ENCODE measurements at places on chromosomes 13 and 19.

- no peak for DNase-seq
These were observed 8.6 kb upstream of the SERP2 start for GRCh38 chr13:44365008-44365407.

DNA sequence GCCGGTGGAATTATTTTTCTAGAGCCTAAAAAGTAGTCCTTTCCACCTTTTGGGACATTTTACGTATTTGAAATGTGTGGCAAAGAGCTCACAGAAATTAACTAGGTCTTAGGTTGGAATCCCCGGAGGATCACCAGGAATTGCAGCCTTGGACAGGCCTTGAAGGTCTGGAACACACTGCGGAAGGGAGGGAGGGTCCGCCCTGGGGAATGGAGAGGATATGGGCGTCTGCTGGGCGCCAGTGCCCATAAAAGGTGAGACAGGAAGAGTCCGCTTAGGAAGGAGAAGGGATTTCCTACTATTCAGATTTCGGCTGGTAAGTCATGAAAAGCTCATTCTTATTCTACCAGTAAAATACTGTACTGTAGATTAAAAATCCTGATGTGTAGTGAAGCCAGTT lies 111.9 kb downstream of the COL4A2 start:
- peak; percentile 62 for DNase-seq

- DNase-seq = peak; percentile 84
These were observed 3.5 kb upstream of the NAPSA start for GRCh38 chr19:50368649-50369570.

- no peak for DNase-seq
These were observed 99.9 kb upstream of the IPO5 start for GRCh38 chr13:97853550-97853949.

- no peak for DNase-seq
These were observed 305.1 kb downstream of the ITGBL1 start for GRCh38 chr13:101757446-101758039.

- no peak for DNase-seq
These were observed 5.4 kb upstream of the UBE2M start for GRCh38 chr19:58563823-58564222.

- DNase-seq = no peak
These were observed 16.2 kb upstream of the FOXO1 start for GRCh38 chr13:40682449-40683240.

- DNase-seq = no peak
These were observed 77.7 kb upstream of the MYO16 start for GRCh38 chr13:108551674-108552073.

DNA sequence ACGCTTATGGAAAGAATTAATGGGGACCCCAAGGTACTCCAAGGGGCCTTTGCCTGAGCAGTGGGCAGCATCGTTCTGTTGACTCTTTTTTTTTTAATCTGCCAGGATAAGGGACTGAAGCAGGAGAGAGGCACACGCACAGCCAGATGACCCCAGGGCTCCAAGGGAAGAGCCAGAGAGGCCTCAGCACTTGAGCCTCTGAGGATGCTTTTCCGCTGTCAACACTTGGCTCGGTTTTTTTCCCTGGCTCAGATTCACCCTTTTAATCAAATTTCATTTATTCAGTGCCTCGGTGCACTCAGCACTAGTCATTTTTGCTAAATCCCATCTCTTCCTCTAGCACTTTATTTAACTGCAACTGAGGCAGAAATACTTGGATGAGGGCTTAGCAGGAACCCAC lies 226.3 kb downstream of the FGF9 start:
- DNase-seq = no peak

- no peak for DNase-seq
These were observed 85.7 kb downstream of the LACC1 start for GRCh38 chr13:43965459-43965845.

- no peak for DNase-seq
These were observed 1366.6 kb upstream of the MIR17HG start for GRCh38 chr13:89980896-89981295.

GRCh38 chr19:41421314-41421713 lies 5.9 kb downstream of the B3GNT8 start:
- no peak for DNase-seq

- no peak for DNase-seq
These were observed at the start of gene CCDC70 for GRCh38 chr13:51861723-51862300. Gene CCDC70, plus strand, starts transcription at chr13:51861969. Its CDS starts 3,443 bp downstream, at chr13:51865412.

- no peak for DNase-seq
These were observed 2.0 kb upstream of the FPR3 start for GRCh38 chr19:51792932-51793331.

DNA sequence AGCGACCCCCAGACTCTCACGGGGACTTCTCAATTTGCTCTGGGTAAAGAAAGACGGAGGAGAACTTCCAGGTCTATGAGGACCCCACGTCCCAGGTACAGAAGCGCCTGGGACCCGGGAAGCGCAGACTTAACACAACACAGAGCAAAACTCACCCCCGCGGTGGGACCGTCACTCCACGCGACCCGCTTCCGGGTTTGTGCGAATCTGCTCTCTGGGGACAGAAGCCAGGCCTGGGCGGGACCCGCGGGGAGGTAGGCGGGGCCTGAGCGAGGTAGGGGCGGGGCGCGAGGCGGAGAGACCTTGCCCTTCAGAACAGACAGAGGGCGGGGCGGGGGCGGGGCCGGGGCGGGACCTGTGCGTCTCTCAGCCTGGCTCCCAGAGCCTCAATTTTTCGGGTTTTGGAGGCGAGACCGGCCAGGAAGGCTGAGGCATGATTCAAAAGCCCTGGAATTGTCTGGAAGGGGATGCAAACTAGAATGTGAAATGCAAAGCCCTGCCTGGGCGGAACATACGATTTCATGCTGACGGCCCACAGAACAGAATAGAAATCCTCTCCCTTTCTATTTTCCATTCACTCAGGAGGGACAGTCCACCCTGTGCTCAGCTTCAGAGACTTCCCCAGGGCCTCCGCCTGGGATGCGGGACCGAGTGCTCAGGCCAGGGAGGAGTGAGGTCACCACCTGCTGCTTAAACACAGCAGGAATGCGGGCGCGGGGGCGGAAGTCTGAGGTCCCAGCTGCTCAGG lies 19.3 kb upstream of the ZNF888 start:
- peak; percentile 90 for DNase-seq

GRCh38 chr13:102897371-102898138 lies 51.7 kb downstream of the ERCC5 start:
- peak; percentile 73 for DNase-seq

GRCh38 chr19:16368385-16369305 lies 44.0 kb downstream of the KLF2 start:
- DNase-seq = no peak

GRCh38 chr13:22740264-22740663 lies 440.5 kb upstream of the SGCG start:
- DNase-seq = no peak

DNA sequence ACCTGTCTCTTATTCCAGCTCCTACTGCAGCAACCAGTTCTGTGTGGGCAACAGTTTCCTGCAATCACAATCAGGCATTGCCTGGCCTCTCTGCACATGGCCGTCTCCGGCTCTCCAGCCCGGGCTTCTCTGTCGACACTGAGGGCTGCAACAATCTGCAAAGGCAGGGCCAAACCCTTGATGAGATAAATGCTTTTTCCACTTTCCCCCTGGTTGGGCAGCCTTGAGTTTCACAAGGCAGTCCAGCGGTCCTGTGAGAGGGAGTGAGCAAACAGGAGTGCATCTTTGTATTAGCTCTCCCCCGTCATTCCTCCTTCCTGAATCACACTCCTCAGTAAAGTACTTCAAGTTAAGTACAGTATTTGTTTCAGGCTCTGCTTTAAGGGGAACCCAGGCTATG lies 40.7 kb upstream of the VWA8 start:
- peak; percentile 33 for DNase-seq

- no peak for DNase-seq
These were observed 33.9 kb upstream of the SLC7A10 start for GRCh38 chr19:33259539-33259938.

DNA sequence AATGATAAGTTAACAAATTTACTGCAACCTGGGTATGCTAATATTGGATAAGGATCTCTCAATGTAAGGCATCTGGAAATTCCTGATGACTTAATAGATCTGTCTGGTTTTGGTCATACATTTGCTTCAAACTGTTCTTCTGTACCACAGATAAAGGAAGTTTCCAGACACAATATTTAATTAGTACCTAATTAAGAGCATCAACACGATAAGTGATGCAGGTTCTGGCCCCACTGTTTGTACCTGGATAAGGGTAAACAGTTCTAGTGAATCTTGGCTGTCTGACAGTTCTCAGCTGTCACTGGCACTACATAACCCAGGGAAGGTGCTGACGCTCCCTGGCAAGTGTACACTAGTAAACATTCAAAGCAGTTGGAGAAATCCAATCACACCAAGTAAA lies 165.6 kb downstream of the MZT1 start:
- no peak for DNase-seq

DNA sequence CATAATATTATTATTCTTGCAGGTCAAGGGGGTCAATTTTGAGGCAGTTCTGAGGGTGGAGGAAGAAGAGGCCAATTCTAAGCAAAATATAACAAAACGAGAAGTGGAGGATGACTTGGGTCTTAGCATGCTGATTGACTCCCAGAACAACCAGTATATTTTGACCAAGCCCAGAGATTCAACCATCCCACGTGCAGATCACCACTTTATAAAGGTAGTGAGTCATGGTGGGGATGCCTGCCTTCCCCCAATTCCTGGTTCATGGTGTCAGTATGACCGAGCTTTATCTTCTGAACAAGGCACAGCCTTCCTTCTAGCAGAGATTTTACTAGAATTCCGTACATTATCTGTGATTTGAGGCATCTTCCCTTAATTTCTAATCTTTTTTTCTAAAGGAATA lies 9.4 kb upstream of the DCUN1D2 start:
- no peak for DNase-seq

- no peak for DNase-seq
These were observed 292.3 kb upstream of the SPRY2 start for GRCh38 chr13:80633251-80633650.

DNA sequence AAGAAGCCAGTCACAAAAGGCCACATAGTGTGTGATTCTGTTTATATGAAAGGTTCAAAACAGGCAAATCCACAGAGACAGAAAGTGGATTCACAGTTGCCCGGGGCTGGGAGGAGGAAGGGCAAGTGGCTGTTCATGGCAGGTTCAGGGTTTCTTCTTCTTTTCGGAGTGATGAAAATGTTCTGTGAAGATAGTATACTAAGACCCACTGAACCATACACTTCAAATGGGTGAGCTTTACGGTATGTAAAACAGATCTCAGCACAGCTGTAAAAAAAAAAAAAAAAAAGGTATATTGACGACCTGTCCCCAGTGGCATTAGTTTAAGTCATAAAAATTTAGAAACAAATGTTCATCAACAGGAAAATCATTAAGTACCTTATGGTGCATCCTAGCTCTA lies 32.2 kb downstream of the RFX2 start:
- DNase-seq = no peak

GRCh38 chr13:103839460-103839859 lies 773.2 kb upstream of the SLC10A2 start:
- no peak for DNase-seq

GRCh38 chr19:44903602-44904425 lies 1.8 kb upstream of the APOE start:
- peak; percentile 87 for DNase-seq

GRCh38 chr13:50873991-50874390 lies 30.5 kb upstream of the DLEU7 start:
- no peak for DNase-seq

GRCh38 chr19:28988066-28988465 lies 224.9 kb downstream of the UQCRFS1 start:
- DNase-seq = no peak

- DNase-seq = no peak
These were observed 7.8 kb downstream of the GRIN2D start for GRCh38 chr19:48401287-48401686.

- no peak for DNase-seq
These were observed 91.6 kb downstream of the TEX29 start for GRCh38 chr13:111411919-111412650.

DNA sequence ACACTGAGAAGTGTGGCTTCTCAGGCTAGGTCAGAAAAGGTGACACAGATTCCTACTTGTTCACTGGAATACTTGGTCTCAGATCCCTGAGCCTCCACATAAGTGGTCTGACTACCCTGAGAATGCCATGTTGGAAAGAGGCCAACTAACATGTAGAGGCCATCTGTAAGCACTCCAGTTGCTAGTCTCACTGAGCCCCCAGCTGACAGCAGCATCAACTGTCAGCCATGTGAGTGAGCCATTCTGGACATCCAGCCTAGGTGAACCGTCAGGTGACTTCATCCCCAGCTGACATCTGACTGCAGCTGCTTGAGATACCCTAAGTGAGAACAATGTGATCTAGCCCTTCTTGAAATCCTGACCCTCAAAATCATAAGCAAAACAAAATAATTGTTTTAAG lies 18.1 kb upstream of the ARL11 start:
- DNase-seq = no peak

DNA sequence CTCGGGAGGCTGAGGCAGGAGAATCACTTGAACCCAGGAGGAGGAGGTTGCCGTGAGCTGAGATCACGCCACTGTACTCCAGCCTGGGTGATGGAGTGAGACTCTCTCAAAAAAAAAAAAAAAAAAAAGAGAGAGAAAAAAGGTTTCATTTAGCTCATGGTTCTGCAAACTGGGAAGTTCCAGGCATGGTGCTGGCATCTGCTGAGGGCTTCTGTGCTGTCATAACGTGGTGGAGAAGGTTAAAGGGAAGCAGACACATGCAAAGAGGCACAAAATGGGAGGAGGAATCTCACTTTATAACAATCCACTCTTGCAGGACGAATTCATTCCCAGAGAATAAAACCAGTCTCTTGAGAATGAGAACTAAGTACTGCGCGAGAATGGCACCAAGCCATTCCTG lies 34.9 kb upstream of the SIAH3 start:
- no peak for DNase-seq

DNA sequence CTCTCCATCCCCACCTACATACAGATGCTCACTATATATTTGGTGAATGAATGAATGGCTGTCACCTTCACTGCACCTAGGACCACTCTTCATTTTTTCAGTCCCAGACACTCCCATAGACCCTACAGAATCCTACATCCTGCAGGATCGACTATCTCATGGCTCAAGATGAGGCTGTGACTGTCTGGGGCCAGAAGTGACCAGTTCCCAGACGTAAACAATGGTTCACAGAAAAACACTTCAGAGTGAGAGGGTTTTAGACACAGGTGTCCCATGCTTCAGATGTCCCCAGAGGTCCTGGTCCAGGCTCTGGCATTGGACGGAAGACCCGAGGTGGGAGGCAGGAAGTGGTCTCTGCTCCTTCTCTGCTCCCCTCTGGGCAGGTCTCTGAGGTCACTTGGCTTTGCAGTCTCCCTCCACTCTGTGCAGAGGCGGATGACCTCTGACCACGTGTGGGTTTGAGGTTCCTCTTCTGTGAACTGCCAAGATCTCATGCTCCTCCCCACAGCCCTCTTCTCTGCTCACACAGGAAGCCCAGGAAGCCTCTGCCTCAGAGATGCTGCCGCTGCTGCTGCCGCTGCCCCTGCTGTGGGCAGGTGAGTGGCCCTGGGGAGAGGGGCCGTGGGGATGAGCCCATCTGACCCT lies 24.9 kb downstream of the SIGLEC7 start:
- DNase-seq = no peak

GRCh38 chr13:99310382-99311031 lies 3.3 kb upstream of the GPR183 start:
- DNase-seq = no peak

All from adrenal gland (tissue), 19 donors.